Stimulated activated CD4-positive, alpha-beta T cell treated with anti-CD3 and anti-CD28 coated beads, Interleukin-1b, Interleukin-23, amount 100 ng/mL, for 48 hours (primary cell): ENCODE measurements at places on chromosomes 5 and 9.

GRCh38 chr9:136931611-136932130 lies 12.9 kb downstream of the FBXW5 start:
- DNase-seq, result no peak

- DNase-seq, result no peak
These were observed 88.0 kb downstream of the FEM1C start for GRCh38 chr5:115456539-115457040.

GRCh38 chr9:86846656-86847055 lies 100.7 kb downstream of the GAS1 start:
- no peak for DNase-seq

DNA sequence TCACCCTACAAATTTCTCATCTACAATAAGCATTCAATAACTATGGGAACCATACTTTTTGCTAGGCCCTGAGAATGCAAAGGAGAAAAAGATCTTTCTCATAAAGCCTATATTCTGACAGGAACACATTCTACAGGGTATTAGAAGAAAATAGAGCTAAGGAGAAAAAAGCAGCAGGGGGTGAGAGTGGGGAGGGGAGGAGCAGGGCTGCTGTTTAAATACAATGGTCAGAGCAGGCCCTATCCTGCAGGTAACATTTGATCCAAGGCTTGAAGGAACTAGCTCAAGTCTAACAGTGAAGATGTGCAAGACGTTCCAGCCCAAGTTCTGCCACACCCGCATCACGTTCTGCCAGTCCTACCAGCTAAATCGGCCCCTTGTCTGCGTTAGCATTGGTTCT lies 89.7 kb downstream of the ELAVL2 start:
- DNase-seq, result no peak

- DNase-seq, result peak; percentile 72
These were observed 96.5 kb downstream of the GADD45G start for GRCh38 chr9:89701221-89701798.

- no peak for DNase-seq
These were observed 42.6 kb downstream of the HACD4 start for GRCh38 chr9:20988671-20989315.

GRCh38 chr5:159186319-159186718 lies 23.0 kb downstream of the RNF145 start:
- no peak for DNase-seq

GRCh38 chr5:145824040-145824439 lies 11.1 kb downstream of the PRELID2 start:
- no peak for DNase-seq
